Stimulated activated CD8-positive, alpha-beta memory T cell treated with anti-CD3 and anti-CD28 coated beads, Interleukin-15, amount 100 ng/mL, for 48 hours (primary cell): ENCODE measurements at places on chromosomes 2 and 18.

GRCh38 chr18:46711444-46711863 lies 45.4 kb downstream of the ST8SIA5 start:
- no peak for DNase-seq

GRCh38 chr2:107001551-107001950 lies 115.6 kb upstream of the ST6GAL2 start:
- no peak for DNase-seq

DNA sequence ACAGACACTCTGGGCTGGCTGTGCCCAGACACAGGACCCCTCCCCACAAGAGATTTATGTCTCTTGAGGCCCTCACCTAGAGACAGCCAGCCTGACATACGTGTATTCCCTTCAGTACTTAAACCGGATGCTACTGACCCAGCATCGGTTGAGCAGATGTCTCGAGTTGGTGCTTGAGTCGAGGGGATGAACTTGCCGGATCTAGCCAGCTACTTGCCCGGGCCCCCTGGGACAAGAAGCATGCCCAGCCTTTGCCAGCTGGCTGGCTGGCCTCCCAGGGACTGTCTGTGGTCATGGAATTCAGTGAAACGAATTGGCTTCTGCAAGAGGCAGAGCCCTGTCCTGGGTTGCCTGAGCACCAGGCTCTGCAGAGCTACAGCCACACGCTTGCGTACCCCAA lies 36.0 kb downstream of the DNMT3A start:
- DNase-seq: no peak

DNA sequence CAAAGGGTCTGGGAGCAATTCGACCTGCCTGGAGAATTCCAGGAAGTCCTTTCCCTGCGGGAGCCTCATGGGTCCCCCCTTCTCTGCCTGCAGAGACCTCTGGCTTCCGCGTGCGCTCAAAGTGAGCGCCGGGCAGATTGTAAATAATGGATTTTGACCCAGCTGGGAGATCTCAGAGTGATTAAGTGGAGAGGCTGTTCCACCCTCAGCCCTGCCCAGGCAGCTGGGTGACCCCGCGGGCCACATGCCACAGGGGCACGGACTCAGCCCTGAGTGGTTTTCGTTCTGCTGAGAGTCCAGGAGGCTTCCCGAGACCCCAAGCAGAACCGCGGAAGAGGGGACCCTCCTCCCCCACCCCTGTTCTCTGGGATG lies 1.2 kb downstream of the KCNG2 start:
- DNase-seq: no peak

- DNase-seq: no peak
Observed at GRCh38 chr2:232937278-232937906, 67.3 kb downstream of the SNORC start.
